ENCODE measurements at places on chromosomes 12 and 14. TPM values are rescaled to one million over a fixed set of nuclear protein-coding genes. Genes with fewer than 3 reads are reported as not detected.

GRCh38 chr12:85036234-85036707 is at the start of the genes LRRIQ1 and TSPAN19:
LRRIQ1 (plus strand) TSS chr12:85036351; CDS start chr12:85038177, 1,826 bp downstream.
TSPAN19 (minus strand) TSS chr12:85036277; CDS start chr12:85029946, 6,331 bp downstream.
- H3K4me1 ChIP-seq, result no peaks in the 10 kb centered on the region
- H3K36me3 ChIP-seq, result no peaks in the 10 kb centered on the region
- H3K4me3 ChIP-seq, result peak within 1 kb of the TSS; percentile 62
- DNase-seq, result no peak
- peaks cover 2% of the 10 kb centered on the region for H3K27me3 ChIP-seq
- H3K27ac ChIP-seq, result no peak within 1 kb of the TSS

- H3K27ac ChIP-seq, result no peak overlapping the region
- no peak overlapping the region for H3K4me3 ChIP-seq
- no peaks in the 10 kb centered on the region for H3K27me3 ChIP-seq
Measured at GRCh38 chr14:23021434-23021833, 11.5 kb upstream of the C14orf93 start.

GRCh38 chr12:7667125-7667524 is 1.4 kb upstream of the APOBEC1 start:
- H3K4me3 ChIP-seq, result no peak overlapping the region
- no peak for DNase-seq
- H3K36me3 ChIP-seq, result no peaks in the 10 kb centered on the region
- H3K4me1 ChIP-seq, result no peaks in the 10 kb centered on the region
- H3K27ac ChIP-seq, result no peak overlapping the region
- no peaks in the 10 kb centered on the region for H3K27me3 ChIP-seq

OR6C2 gene
- not detected for total RNA-seq

DNA sequence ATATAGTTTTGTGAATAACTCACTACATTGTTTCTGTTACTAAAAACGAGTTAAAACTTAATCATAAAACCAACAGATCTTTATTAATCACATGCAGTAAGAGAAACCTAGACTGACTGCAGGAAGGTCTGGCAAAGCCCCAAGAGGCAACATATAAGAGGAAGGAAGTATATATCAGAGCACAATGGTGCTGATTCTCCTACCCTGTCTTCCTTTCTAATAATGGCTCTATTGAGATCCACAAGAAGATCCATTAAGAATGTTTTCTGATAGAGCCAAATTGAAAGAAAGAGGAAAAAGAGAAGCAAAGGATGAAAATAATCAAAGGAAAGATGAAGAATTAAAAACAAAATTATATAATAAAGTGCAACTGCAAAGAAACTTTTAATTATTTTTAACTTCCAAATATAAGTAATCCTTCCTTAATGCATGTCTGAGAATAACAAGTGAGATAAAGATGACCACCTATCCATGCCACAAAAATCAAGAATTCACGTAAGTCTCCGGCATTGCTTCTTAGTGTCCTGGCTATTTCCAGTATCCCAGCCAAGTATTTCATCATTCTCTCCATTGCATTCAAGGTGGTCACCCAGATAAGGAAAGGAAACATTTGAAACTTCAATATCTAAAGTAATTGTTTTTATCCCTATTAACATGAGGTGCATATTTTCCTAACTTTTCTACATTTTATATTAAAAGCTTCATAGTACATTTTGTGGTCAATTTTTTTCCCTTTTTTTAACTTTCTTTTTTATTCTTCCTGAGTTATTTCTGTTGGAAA is 62.2 kb downstream of the SOX5 start:
- no peaks in the 10 kb centered on the region for H3K36me3 ChIP-seq
- no peak for DNase-seq
- no peak overlapping the region for H3K4me3 ChIP-seq
- H3K27ac ChIP-seq, result no peak overlapping the region

GRCh38 chr14:75928690-75929181 is 53.1 kb downstream of the TGFB3 start:
- H3K27me3 ChIP-seq, result no peaks in the 10 kb centered on the region
- DNase-seq, result no peak
- H3K4me3 ChIP-seq, result no peak overlapping the region
- no peaks in the 10 kb centered on the region for H3K4me1 ChIP-seq
- no peaks in the 10 kb centered on the region for H3K36me3 ChIP-seq

GRCh38 chr12:116498471-116498870 is 60.7 kb upstream of the MAP1LC3B2 start:
- no peaks in the 10 kb centered on the region for H3K36me3 ChIP-seq
- H3K27ac ChIP-seq, result no peak overlapping the region
- no peak overlapping the region for H3K4me3 ChIP-seq
- peaks cover 3% of the 10 kb centered on the region for H3K27me3 ChIP-seq
